Left cardiac atrium (tissue), 4 donors: ENCODE measurements at places on chromosomes 6 and 20.

DNA sequence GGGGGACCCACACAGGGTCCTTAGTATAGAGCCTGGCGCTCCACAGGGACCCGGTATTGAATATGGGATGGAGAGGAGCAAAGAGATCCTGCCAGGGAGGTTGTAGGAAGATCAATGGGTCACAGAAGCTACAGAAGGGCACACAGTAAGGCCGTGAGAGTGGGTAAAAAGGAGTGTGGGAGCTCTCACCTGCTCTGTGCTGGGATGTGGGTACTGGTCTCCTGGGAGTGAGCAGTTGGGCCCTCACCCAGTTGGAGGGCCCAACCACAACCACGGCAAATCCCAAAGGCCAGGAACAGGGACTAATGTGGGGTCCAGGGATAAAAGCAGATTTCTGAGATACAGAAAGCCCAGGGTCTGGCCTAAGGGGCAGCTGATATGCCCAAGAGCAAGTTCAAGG, 73.4 kb upstream of the RNF24 start:
- DNase-seq = no peak

- DNase-seq = no peak
These were observed 381.8 kb downstream of the KIF16B start for GRCh38 chr20:16191496-16191895.

DNA sequence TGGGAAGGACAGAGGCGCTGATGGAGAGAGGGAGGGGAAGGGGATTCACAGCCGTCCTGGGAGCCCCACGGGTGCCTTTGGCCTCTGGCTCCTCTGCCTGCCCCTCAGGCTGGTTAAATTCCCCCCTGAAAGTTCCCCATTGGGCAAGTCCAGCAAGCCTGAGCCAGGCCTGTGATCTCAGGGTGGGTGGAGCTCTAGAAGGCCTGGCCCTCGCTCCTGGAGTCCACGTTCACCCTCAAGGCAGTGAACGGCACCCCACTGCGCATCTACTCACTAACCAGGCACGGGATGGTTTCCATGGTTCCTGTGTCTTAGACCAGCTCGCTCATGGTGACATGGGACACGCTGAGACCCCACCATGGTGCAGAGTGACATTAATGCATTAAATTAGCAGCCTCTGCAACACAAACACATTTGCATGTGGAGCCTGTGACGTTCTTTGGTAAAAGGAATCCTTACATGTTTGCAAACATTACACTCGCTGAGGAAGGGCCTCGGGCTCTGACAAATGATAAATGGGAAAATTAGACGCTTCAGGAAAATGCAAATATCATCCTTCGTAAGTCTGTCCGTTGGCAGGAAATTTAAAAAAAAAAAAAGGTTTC, 452.7 kb downstream of the PREX1 start:
- no peak for DNase-seq

DNA sequence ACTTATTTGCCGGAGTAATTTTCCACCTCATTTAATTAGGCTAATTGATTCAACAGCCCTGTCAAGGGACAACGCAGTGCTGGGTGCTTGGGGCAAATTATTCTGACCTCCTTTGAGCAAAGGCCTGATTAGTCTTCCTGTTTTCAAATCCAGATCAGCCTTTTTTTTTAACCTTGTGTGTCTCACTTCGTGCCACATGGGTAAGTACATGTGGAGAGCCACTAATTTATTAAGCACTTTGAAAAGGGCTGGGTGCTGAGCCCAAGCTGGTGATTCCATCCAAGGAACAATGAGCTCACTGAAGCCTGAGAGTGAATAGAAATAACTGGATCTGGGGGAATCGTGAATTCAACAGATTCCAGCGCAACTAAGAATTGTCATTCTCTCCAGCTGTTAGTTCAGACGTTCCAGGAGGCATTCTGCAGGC, 229.3 kb downstream of the CLIC5 start:
- DNase-seq = no peak

DNA sequence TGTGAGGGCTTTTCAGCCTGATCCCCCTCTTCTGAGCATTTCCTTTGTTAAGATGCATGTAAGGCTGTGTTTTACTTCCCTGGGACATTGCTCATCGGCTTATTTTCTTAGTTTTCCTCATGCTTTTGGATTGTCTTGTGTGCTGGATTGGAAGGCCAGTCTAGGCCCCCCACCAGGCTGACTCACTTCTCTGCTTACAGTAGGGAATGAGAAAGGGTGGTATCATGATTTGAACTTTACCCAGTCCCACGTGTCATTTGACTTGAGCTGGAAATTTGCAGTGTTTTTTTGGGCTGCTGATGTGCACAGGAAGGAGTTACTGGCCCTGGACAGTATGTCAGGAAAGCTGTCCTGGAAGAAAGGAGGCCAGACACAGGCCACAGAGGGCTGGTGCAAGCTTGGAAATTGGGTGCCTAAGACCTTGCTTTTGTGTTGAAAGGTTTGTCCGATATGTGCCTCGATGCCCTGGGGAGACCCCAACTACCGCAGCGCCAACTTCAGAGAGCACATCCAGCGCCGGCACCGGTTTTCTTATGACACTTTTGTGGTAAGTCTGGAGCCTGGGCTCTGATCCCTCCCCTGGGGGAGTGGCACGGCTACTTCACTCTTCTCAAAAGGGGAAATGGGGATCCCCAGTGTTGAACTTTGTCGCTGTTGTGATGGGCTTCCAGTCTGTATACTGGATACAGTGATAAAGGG, 12.8 kb downstream of the RNF114 start:
- no peak for DNase-seq

GRCh38 chr20:50276119-50277063, 85.8 kb downstream of the CEBPB start:
- no peak for DNase-seq

DNA sequence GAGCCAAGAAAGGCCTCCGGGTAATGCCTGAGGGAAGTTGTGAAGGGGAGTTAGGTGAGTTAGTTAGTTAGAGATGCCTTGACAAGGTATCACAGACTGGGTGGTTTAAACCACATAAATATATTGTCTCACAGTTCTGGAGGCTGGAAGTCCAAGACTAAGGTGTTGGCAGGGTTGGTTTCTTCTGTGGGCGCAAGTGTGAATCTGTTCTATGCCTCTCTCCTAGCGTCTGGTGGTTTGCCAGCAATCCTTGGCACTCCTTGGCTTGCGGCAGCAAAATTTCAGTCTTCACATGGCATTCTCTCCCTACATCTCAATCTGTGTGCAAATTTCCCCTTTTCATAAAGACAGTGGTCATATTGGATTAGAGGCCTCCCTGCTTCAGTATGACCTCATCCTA, 29.7 kb upstream of the RANBP9 start:
- DNase-seq = no peak

DNA sequence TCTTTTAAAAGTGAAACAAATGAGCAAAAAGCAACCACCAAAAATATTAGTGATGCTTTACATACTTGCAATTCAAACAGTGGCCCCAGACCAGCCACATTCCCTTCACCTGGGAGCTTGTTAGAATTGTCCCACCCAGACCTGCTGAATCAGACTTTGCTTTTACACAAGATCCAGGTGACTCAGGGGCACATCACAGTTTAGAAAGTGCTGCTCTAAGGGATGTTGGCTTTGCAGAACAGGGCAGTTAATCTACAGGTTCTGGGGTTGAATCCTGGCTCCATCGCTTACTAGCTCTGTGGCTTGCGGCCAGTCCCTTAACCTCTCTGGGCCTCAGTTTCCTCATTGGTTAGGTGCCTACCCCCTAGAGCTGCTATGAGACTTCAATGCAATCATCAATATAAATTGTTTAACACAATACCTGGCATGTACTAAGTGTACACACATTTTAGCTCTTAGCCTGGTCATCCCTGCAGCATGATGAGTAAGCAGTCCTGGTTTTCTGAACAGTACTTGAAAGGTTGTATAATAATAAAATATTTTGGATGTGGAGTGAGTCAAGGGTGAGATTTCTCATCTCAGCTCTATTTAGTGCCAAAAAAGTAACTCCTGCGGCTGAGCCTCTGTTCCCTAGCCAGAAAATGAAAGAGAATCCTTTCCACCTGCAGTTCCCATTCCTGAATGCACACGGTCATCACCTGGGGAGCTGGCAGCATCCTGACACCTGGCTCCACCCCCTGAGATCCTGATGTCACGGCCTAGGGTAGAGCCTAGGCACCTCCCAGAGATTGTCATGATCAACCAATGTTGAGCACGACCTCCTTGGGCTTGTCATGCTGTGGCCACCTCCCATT, 162.7 kb downstream of the ANKRD60 start:
- DNase-seq = no peak

DNA sequence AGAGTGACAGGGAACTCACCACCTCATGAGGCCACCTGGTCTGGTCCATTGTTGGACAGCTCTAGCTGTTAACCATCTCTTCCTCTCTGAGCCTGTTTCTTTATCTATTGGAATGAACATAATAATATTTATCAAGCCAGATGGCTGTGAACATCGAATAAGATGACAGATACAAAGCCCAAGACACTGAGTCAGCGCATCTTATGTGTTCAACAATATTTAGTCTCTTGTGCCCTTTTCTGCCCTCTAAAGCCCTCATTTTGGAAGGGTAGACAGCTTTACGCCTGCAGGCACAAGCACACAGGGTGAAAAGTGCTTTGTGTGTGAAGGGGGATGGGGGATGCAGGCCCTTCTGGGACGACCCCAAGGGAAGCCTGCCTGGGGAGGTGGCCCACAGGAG, 164.0 kb downstream of the GRM4 start:
- DNase-seq = no peak

- no peak for DNase-seq
These were observed 784.9 kb downstream of the TENT5A start for GRCh38 chr6:80967609-80968008.

DNA sequence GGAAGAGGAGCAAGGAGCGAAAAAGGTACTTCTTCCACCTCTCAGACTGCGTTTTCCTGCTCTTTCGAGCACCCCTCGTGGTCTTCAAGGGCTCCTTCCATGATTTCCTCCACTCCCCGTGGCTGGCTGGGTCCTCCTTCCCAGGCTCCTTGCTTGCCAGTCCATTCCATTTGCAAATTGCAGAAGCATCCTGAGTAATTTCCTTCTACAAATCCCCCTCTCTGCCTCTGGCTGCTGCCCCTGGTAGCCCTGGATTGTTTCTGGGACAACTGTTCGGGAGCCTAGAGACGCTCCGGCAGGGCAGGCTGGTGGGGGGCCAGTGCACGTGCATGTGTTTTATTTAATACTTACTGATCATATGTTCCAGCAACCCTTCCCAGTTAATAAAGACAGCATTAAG, 173.1 kb downstream of the ZMYND8 start:
- no peak for DNase-seq

DNA sequence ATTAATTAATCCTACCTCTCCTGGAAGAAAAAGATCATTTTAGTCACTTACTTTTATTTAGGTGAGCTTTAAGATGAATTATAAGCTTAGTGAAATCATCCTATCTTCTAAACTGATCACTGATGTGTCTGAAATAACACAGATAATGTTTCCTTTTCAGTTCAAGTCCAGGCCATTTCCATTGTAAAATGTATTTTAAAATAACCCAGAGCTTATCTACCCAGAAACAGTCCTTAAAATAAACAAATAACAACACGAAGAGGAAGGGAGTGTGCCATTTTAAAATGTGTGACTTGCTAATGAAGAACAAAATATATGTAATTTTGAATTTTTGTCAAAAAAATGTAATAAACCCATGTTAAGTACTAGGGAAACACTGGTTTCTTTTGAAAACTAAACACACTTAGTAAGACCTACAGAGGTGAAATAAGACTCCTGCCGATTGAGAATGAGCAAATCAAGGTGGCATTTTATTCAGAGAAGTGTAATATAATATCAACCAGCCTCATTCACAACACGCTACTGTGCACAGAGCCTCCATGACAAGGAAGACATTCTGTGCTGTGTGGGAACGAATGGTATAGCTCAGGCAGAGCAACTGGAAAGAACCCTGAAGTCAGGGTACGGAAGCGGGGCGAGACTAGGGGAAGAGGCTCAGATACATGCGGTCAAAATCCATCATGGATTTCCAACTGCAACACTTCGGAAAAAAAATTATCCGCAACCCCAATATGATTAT, 7.7 kb downstream of the LRP11 start:
- no peak for DNase-seq

- no peak for DNase-seq
These were observed 43.1 kb downstream of the SLC17A5 start for GRCh38 chr6:73610444-73611275.

- DNase-seq = no peak
These were observed 3.1 kb downstream of the COL11A2 start for GRCh38 chr6:33189164-33189563.

- DNase-seq = no peak
These were observed 21.4 kb upstream of the PLAGL1 start for GRCh38 chr6:144029452-144029851.

- no peak for DNase-seq
These were observed 55.2 kb downstream of the ATXN1 start for GRCh38 chr6:16706029-16706428.

DNA sequence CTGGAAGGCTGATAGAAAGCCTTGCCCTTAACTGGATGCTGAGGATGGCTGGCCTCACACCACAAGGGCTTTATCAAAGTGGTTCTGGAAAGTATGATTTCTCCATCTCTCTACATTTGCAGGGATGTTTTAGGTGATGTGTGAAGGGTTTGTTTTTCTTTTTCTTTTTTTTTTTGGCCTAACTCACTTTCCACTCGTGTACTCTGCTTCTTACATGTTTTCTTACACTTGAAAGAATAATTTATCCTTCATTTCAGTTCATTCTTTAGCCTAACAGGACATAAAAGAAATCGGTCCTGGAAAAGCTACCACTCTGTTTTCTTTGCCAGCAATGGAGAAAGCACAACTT, 41.2 kb downstream of the ISM1 start:
- no peak for DNase-seq

- no peak for DNase-seq
These were observed 13.4 kb downstream of the NAPB start for GRCh38 chr20:23407781-23408464.

DNA sequence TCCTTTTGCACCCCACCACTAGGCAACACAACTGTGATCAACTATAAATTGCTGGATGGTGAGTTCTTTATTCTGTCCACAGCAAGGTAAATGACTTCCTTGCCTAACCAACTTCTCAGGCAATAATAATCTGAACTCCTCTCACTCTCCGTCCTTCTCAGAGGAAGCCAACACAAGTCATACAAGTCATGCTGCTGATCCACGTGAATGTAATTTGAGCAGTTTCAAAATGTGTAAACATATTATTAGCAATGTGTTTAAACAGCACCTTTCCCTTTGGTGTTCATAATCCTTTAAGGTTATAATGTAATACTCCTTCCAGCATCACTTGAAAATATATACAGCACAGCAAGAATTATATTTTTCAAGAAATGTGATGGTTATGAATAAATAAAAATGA, 127.9 kb downstream of the QRSL1 start:
- no peak for DNase-seq

DNA sequence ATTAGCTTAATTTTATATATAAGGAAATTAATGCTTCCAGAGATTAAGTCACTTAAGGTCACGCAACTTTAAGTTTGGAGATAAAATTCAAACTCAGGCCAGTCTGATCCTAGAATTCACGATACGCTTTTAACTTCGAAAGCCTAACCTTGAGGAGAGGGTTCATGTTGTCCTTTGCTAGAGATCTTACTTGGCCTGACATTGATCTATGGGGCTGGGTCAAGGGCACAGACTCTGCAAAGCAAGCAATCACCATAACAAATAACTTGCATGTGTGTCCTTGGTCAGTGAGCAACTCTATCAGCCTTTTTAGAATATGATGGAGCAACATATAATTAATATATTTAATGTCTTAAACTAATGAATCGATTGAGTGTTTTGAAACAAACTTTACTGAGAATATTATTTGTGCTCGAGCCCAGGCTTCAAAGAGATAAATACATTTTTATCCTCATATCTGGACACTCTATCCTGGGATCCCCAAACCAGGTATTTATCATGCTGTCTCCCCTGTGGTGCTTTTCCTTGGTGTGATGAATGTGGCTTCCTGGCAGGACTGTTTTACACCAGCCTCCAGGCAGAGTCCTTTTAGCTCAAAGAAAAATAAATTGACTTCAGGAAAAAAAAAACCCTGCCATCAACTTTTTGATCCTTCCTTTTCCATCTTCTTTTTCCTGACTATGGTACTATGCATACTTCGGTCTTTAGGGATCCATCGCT, 29.1 kb downstream of the RPS12 start:
- DNase-seq = no peak
